PC-3 (cell line): ENCODE measurements at places on chromosomes 4 and X. TPM values are rescaled to one million over a fixed set of nuclear protein-coding genes. Genes with fewer than 3 reads are reported as not detected.

- DNase-seq = peak; percentile 51
Measured at GRCh38 chr4:121139533-121140222, 24.4 kb downstream of the TNIP3 start.

GRCh38 chrX:53715346-53715924 is 28.9 kb upstream of the HUWE1 start:
- peak; percentile 51 for DNase-seq

DNA sequence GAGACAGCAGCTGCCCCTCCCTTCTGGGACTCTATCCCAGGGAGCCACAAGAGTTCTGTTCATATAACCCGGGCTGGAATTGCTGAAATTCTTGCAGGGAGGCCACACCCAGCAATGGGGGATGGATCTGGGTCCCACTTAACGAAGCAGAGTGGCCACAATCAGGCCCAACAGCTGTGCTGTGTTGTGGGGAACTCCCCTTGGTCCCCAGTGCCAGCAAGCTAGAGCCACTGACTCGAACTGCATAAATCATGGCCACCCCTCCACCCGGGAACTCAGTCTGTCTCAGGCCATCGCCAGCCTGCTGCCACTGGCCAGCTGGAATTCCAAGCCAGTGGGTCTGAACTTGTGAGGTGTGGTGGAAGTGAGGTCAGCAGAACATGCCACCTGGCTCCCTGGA is 111.1 kb downstream of the KLF8 start:
- no peak for DNase-seq

DNA sequence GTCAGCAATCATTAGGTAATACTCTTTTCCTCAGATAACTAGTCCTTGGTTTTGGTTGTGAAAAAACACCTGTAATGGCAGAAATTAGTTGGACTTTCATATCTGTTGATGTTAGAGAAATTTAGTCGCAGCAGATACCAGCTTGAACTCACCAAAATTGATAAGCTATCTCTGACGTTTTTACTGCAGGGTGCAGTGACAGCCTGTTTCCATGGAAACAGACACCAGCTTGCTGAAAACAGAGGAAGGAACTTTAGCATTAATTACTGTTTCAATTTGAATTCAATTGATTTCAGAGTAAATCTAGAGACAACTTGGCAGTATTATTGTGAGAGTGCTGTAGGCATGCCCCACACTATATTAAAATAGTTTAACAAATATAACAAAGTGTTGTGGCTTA is 246.5 kb downstream of the PPP1R2C start:
- no peak for DNase-seq

- peak; percentile 38 for DNase-seq
Measured at GRCh38 chrX:20224814-20225487, 41.8 kb downstream of the RPS6KA3 start.

DNA sequence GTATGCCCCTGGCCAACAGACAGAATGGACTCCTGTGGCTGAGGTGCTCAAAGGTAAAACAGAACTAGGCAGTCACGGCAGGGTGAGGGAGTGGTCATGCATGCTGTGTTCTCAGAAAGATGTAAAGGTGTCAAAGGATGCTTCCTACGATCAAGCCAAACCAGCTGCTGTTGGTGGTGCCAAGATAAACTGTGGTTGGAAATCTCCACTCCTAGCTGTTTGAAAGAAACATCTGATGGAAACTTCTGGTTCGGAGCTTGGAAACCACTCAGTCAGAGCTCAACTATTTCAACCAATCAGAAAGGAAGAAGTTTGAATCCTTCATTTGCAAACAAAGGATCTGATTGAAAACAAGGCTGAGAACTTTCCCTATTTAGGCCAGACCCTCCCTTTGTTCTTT is 68.5 kb upstream of the DDX60 start:
- no peak for DNase-seq

- DNase-seq = no peak
Measured at GRCh38 chr4:172404676-172405075, 591.5 kb downstream of the GALNTL6 start.

DNA sequence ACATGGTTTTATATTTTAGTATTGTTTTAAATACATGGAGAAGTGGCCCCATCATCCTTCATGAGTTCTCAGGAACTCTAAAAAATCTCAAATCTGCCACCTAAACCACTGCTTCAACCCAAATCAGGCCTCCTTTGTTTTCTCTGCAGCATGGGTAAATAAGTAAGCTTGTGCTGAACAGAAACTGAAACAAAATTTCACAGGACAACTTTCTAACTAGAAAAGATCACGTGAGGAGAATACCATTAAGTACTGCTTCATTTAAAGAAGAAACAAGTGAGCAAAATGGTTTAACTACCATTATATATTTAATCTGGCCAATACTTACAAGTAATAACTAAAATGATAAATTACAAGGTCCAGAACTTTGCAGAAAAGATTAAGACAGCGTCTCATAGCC is 2.5 kb downstream of the ARAP2 start:
- no peak for DNase-seq

DNA sequence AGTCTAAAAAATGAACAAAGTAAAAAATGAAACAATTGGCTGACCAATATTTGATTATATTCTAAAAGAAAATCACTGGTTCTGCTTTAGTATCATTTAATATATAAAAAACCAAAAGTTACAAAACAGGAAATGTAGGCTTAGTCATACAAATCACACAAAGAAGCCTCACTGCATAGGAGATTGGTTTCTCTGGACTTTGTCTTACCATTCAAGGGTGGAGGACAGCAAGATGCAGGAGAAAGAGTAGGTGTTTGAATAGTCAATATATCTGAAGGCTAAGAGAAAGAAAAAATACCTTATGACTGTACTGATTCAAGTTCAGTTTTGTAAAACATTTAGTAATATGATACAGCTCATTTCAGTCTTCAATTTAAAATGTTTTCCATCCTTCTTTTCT is 28.6 kb upstream of the TAF9B start:
- peak; percentile 63 for DNase-seq

- DNase-seq = peak; percentile 73
Measured at GRCh38 chr4:90495936-90496335, 368.7 kb downstream of the CCSER1 start.

DNA sequence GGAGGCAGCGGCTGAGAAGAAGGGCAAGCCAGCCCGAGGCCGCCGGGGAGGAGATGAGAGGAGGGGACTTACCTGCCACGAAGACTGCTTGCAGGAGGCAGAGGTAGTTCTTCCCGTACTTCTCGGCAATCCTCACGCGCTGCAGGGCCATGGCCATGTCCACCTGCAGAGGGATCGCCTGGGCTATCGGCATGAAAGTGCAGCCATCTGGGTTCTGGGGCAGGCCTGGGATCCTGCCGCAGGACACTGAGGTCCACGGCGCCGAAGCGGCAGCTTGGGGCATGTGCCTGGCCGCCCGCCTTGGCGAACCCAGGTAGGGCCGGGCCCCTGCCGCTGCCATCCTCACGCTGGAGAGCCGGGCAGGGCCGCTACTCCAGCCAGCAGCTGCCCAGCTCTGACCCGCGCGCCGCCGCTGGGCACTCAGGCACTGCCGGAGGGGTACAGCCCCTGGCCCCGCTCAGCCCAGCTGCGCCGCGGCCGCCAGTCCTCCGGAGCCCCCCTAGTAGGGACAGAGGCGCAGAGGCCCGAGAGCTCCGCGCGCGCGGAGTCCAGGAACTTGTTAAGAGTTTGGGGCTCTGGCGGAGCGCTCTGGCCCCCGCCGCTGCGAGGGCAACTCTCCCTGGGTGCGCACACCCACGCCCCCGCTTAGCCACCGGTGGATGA is 16.0 kb downstream of the MCF2 start:
- no peak for DNase-seq

DNA sequence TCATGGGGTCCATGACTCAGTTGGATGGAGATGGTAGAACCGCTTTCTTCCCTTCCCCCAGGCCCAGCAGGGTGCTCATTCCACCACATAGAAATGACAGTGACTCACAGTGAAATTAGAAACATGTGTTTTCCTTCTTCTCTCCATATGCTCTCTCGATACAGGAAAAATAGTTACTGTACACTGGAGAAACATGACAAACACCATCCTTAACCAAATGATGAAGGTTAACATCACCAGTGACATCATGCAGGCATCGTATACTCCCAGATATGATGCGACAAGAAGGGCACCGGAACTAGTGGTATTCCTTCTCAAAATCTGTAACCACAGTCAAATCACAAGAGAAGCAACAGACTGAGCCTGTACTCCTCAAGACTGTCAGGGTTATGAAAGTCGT is 11.7 kb upstream of the RAB40A start:
- no peak for DNase-seq

- DNase-seq = no peak
Measured at GRCh38 chr4:102604222-102604940, 103.2 kb downstream of the NFKB1 start.

DNA sequence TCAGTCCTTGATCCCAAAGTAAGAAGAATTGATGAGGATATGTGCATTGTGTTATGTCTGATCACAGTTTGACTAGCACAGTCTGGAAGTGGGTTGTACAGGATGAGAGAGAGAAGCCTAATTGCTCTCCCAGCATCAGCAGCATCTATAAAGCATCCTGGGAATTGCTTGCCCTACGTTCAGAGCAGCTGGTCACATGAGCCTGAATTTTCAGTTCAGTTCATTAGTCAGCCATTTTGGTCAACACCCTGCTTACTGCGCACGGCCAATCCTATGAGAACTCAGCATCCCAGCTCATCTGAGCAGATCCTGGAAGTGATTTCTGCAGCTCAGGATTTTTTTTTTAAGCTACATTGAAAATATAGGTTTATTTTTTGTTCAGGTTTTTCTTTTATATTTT is at the start of gene RUFY3:
Gene RUFY3, plus strand, starts transcription at position 218 of the 400 bp plus-strand sequence. CDS start 610 bp downstream, outside the sequence.
- DNase-seq = no peak

- no peak for DNase-seq
Measured at GRCh38 chr4:21522296-21522695, 426.3 kb downstream of the KCNIP4 start.

DNA sequence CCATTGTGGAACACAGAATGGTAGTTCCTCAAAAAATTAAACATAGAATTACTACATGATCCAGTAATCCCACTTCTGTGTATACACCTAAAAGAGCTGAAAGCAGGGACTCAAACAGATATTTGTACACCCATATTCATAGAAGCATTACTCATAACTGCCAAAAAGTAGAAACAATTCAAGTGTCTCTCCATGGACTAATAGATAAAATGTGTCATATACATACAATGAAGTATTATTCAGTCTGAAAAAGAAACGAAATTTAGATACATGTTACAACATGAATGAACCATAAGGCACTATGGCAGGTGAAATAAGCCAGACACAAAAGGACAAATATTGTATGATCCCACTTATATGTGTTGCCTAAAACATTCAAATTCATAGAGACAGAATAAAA is 145.1 kb downstream of the ANTXR2 start:
- DNase-seq = no peak

DNA sequence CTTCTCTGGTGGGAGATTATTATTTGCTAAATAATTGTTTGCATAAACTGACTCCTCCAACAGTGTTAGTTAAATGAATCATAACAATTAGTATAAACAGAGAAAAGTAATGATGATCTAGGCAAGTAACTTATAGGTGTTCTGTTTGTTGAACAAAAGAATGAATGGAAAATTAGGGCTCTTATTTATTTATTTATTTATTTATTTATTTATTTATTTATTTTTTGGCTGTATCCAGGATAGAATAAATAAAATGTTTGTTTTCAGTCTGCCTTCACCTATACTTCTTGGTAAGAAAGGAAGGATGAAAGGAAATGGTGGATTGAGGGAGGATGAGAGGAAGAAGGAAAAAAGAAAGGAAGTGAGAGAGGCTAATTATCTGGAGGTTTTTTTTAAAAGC is 561.6 kb upstream of the MAGEB2 start:
- no peak for DNase-seq

- no peak for DNase-seq
Measured at GRCh38 chr4:145484225-145484846, 2.7 kb downstream of the SMAD1 start.

- DNase-seq = no peak
Measured at GRCh38 chr4:128107766-128108165, 46.7 kb downstream of the LARP1B start.

GRCh38 chr4:47122592-47123291 is 91.4 kb downstream of the GABRB1 start:
- DNase-seq = peak; percentile 72

GRCh38 chrX:81241753-81242152 is 39.9 kb downstream of the SH3BGRL start:
- no peak for DNase-seq

DNA sequence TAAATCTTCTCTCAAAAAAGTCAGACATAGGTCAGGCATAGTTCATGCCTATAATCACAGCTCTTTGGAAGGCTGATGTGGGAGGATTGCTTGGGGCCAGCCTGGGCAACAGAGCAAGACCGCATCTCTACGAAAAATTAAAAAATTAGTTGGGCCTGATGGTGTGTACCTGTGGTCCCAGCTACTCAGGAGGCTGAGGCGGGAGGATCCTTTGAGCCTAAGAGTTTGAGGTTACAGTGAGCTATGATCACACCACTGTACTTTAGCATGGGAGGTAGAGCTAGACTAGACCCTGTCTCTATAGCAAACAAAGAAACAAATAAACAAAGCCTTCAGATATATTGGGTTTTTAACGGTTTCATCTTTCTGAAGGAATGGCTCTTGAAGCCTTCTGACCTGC is 62.2 kb downstream of the DIPK2B start:
- DNase-seq = no peak

- DNase-seq = peak; percentile 81
Measured at GRCh38 chr4:36177946-36178345, 66.4 kb downstream of the ARAP2 start.

- DNase-seq = no peak
Measured at GRCh38 chr4:174406383-174406782, 115.9 kb downstream of the HPGD start.

DNA sequence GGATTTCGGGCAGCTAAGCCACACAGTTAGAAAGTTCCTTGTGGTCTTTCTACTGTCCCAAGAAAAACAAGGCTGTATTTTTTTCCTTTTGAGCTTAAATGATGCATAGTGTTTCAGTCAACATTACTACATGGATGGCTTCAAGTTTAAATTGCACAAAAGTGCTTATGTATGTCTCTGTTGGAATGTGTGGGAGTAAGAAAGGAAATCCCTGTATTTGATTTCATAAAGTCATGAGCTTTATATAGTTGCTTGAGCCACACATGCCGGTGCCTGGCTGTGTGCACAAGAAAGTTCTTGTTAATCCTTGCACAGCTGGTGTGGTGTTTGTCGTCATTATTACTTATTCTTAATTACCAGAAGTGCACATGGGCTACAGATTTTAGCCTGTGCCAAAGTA is 262.2 kb downstream of the ARHGAP10 start:
- DNase-seq = no peak

DNA sequence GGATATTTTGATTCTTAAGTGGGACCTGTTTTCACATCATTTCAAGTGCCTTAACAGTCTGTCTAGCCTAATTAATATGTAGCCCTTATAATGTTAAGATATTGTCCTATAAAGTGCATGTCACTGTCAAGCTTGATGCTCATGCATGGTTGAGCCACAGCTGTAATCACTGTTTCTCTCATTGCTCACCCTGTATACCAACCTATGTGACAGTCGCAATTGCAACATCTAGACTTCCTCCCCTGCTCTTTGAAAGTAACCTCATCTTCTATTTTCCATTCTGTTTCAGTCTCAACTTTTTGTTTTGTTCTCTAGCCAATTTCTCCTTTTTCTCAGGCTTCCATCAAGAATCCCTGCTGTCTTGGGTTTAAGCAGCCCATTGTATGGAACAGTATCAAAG is 24.4 kb upstream of the MSL3 start:
- DNase-seq = no peak

CT47B1 gene
- not detected in 2 replicates for total RNA-seq

CT45A2 gene
- total RNA-seq = not detected in 2 replicates

FRMD7 gene
- total RNA-seq = 0.04 TPM in 1 of 2 replicates, not detected in the other

ATP8A1 gene
- total RNA-seq = 3.9 and 5.3 TPM in 2 replicates

RS1 gene
- not detected in 2 replicates for total RNA-seq

ASMT gene
- not detected in 2 replicates for total RNA-seq

SCD5 gene
- 3.4 and 3.8 TPM in 2 replicates for total RNA-seq

FABP2 gene
- not detected in 2 replicates for total RNA-seq
